ENCODE measurements at places on chromosomes 6 and 20.

- no peak for DNase-seq
Measured at GRCh38 chr6:33384581-33385020, 7.0 kb upstream of the KIFC1 start.

DNA sequence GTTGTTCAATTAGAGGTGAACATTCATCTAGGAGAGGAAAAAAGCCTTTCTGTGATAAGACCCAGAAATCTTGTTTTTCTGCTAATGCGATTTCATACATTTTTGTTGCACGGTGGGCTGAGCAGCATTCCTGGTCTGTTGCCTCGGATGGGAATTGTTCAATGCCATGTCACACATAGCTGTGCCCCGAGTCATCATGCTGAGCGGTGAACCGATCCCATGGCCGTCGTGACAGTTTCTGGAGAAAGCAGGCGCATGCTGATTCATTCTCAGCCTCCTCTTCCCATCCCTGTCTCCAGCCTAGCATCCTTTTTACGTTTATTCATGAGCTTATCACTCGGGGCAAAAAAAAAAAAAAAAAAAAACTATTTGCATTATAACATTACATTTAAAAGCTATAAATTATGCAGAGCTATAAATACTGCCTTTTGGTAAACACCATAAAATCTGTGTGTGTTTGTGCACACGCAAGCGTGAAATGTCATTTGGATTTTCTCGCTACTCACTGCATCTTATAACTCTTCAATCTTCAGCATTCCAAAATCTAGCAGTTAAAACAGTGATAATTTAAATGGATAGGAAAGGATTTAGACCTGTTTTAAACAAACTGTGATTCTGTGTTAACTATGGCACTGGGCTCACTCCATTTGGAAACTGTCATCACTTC is 58.9 kb upstream of the IFNGR1 start:
- DNase-seq: no peak

GRCh38 chr6:120274547-120274946 is 925.0 kb upstream of the MAN1A1 start:
- DNase-seq: no peak

GRCh38 chr6:152295346-152295745 is 341.8 kb downstream of the SYNE1 start:
- no peak for DNase-seq

- DNase-seq: no peak
Measured at GRCh38 chr20:41027872-41028358, 707 bp upstream of the TOP1 start.

- DNase-seq: no peak
Measured at GRCh38 chr6:40832691-40833090, 206.3 kb downstream of the UNC5CL start.

- DNase-seq: peak; percentile 38
Measured at GRCh38 chr20:64068386-64069208, 5.6 kb downstream of the TCEA2 start.

DNA sequence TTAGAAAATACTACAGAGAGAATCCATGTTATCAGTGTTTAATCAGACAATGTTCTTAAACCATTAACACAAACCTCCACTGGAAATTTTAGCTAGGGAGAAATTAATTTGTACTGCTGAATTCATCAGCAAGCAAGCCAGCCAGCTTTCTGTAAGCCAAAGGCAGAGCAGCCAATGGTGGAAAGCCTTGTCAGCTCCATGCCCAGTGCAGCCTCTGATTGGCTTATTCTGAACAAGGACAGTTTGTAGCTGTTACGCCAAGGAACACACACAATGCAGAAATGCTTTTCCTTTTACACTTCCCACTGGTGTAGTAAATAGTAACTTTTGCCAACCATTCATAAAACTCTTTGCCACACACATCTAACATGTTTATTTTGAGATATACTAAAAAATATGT is 265.0 kb downstream of the TENT5A start:
- no peak for DNase-seq

- no peak for DNase-seq
Measured at GRCh38 chr6:127606131-127606562, 29.2 kb downstream of the C6orf58 start.

DNA sequence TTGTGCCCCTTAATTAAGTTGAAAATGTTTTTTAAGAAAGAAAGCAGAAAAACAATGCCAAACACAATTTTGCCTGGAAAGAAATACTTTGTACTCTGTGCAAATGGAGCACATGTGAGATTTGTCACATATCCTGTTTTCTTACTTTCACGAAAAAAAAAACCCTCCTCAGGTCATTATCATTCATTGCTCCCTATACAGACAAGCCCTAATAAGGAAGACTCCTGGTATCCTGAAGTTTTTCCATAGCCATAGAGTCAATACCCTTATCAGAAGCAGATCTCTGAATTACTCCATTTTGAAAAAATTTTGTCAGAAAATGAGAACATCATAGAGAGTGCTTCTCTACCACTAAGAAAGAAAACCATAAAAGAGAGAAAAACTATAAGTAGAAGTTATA is 14.0 kb upstream of the NT5E start:
- no peak for DNase-seq

- DNase-seq: peak; percentile 67
Measured at GRCh38 chr20:64069614-64070243, 6.7 kb downstream of the TCEA2 start.

All from left hindlimb (tissue), 1 donor.